Stimulated activated memory B cell treated with anti-CD40 and anti-IgM and Interleukin-4, amounts not matched to agents 10 μg/mL and 1 μg/mL and 100 μg/mL, for 72 hours (primary cell): ENCODE measurements at places on chromosomes 3 and 15.

DNA sequence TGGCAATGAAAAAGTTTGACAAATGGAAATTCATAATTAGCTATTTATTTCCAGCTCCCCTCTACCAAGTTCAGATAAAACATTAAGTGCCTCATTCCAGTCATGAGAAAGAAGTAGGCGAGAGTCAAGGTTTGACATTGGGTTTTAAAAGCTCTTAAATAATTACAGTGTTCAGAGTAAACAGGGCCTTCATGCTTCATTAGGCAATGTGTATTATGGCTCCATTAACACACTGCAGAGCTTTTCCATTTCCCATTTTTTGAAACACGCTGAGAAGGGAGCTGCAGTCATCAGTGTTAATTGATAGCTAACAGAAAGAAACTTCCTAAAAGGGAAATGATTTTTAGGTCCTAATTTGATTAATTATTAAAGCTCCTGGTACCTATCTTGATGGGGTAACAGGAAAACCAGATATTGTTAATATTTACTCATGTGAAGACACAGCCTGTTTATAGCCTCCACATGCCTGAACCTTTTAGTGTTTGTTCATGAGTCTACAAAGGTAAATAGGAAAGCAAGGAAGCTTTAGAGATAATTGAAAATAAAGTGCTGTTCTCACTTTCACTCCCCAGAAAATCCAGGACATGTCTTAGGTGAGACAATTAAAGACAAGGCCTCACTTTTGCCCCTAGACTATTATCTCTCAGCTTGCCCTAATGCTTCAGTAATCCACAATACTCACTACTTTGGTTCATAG, 28.7 kb downstream of the SST start:
- ATAC-seq = no peak

DNA sequence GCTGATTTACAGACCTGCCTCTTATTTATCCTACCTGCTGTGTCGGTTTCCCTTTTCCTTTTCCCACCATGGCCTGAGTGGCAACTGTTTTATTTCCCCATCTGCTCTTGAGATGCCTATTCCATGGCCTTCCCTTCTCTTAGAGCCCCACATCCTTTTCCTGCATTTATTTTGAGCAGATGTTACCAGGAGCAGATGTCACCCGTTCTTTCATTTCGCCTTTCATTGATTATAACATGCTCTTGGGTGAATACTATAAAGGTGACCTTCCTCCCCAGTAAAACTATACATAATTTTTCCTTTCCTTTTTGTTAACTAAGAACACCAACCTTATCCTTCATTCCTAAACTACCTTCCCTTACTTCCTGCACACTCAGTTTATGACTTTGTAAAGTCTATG, 8.5 kb upstream of the P2RY1 start:
- ATAC-seq = no peak

- no peak for ATAC-seq
Observed at GRCh38 chr15:85761635-85762034, 33.1 kb downstream of the KLHL25 start.

DNA sequence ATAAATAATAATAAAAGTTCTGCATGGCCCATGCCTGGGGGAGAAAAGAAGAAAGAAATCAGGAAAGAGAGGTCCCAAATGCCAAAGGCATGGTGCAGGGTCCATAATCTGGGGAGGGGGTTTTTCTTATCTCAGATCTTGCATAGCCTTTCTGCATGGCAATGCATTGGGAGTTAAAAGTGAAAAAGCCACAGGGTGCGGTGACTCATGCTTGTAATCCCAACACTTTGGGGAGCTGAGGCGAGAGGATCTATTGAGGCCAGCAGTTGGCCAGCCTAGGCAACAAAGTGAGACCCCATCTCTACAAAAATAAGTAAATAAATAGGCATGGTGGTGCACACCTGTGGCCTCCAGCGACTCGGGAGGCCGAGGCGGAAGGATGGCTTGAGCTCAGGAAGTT, 76.8 kb upstream of the GATA2 start:
- no peak for ATAC-seq

- ATAC-seq = no peak
Observed at GRCh38 chr3:82031596-82031995, 270.2 kb upstream of the GBE1 start.
